ELR (cell line): ENCODE measurements at places on chromosomes 16 and 17.

DNA sequence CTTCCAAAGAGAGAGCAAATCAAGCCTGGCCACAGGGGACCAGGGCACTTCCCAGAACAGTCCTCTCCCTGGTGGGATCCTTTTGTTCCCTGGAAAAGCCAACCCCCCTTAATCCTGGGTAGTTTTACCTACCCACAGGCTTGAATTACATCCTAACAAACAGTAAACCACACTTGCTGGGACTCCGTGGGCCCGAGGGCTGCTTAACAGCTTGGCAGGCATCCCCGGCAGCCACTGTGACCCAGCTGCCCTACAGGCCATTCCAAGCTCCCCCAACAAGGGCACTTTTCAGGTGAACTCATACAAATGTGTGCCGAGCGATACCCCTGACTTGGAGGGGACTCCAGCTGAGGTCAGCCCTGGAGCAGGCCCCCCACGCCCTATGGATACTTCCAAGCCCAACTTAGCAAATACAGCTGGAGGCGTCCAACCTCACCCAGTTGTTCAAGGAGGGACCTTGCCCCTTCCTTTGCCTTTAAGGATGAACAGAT is 26.4 kb downstream of the ADCY9 start:
- DNase-seq = no peak

GRCh38 chr17:58239987-58240386 is 1.6 kb downstream of the LPO start:
- DNase-seq = no peak

DNA sequence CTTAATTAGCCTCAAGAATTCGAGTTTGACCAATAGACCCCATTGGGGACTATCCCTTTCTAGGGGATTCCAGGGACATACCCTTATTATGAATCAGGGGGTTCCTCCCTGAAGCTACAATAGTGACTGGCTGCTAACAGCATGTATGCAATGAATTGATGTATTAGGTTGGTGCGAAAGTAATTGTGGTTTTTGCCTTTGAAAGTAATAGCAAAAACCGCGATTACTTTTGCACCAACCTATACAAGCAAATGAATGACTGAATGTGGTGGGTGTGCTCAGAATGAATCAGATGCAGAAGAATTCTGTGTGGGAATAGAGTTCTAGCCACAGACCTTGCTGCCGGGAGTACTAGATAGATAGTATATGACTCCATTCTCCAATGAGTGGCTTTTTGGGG is 76.7 kb downstream of the HLF start:
- peak; percentile 48 for DNase-seq

DNA sequence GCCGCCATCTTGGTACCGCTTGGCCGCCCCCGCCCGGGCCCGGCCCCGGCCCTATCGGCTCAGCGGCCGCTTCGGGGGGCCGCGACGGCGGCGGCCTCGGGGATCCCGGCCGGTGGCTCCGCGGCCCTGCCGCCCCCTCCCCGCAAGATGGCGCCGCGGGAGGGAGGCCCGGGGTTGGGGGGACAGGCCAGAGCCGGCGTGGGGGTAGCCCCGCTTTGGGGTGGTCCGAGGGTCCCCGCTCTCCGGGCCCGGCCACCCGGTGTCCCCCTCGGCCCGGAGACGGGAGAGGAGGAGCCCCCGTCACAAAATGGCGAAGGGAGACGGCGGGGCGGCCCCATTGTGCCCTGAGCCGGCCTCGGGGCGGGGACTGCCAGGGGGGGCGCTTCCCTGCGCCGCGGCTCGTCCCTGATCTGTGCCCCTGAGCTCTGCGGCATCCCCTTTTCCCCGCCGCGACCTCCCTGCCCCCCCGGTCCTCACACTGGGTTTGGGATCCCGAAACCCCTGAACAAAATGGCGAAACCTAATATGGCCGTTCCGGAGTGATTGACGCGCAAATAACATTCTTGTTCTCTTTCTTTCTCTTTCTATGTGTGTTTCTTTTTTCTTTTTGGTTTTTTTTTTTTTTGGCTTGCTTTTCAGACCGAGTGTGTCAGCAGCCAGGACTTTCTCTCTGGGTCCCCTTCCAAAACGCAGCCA is 986 bp downstream of the HAPSTR1 start:
- peak; percentile 36 for DNase-seq

DNA sequence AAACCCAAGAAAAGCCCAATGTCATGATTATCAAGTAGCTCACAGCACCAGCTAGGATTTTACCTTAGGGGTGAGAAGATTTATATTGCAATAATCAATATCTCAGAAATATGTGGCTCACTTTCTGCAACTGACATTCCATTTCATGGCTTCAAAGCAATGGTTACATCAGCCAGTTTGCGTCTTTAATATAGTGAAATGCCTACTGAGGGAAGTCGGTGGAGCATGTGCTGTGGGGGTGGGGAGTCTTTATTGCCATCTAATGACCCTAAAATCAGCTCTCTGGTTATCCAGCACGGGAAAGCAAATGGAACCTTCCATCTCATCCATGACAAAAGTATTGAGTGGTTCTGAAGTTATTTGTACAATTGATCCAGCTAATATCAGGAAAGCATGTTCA is 395.5 kb downstream of the CA10 start:
- DNase-seq = no peak

GRCh38 chr16:11327277-11328171 is 17.7 kb upstream of the RMI2 start:
- DNase-seq = no peak

GRCh38 chr16:73019457-73020362 is 28.2 kb downstream of the ZFHX3 start:
- peak; percentile 88 for DNase-seq

- DNase-seq = peak; percentile 32
These were observed 15.9 kb upstream of the ICAM2 start for GRCh38 chr17:64036198-64036922.
